AML-193 (cell line): ENCODE measurements at places on chromosomes 4 and X.
A peak's percentile ranks its signal among the peaks of the same experiment; 100 is the strongest.

GRCh38 chrX:114038358-114038757 is 545.5 kb upstream of the HTR2C start:
- no peak for DNase-seq

GRCh38 chrX:7987160-7988012 is 60.2 kb upstream of the PNPLA4 start:
- peak; percentile 78 for DNase-seq

- DNase-seq = peak; percentile 94
Measured at GRCh38 chr4:40576651-40577480, 52.8 kb downstream of the RBM47 start.

- DNase-seq = no peak
Measured at GRCh38 chr4:24369507-24370029, 214.8 kb downstream of the DHX15 start.

DNA sequence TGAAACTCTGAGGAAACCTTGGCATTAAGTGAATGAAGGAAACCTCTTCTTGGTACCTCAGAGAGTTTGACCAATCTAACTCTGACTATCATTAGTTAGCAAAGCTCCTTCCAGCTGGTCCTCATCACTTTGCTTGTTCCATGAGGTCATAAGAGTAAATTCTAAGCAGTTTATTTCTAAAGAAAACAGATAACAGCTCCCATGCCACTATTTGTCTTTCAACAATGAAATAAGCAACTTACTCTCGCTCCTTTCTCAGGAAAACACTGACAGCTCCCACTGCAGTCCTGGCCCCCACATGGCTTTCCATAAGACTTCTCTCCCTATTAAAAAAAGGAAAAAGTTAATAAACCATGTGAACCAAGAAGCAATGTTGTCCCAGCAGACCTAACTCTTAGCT is 127.7 kb downstream of the COL4A6 start:
- no peak for DNase-seq

- no peak for DNase-seq
Measured at GRCh38 chrX:150573702-150574101, 5.3 kb downstream of the MTM1 start.

GRCh38 chr4:8643986-8644385 is 51.4 kb downstream of the CPZ start:
- DNase-seq = no peak

DNA sequence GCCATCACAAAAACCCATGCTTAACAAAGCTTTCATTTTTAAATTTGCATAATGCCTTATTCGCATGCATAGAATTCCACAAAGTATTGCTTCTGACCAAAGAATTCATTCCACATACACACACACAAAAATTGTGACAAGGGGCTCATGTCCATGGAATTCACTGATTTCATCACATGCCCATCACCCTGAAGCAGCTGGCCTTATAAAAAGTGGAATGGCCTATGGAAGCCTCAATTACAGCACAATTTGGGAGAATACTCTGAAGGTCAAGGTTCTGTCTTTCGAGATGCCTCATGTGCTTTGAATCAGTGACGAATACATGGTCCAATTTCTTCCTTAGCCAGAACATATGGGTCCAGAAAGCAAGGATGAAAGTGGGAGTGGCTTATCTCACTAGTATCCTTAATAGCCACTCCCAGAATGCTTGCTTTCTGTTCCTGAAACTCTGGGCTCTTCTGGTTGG is 165.7 kb downstream of the KDR start:
- DNase-seq = no peak

- no peak for DNase-seq
Measured at GRCh38 chr4:90293320-90293719, 166.1 kb downstream of the CCSER1 start.

DNA sequence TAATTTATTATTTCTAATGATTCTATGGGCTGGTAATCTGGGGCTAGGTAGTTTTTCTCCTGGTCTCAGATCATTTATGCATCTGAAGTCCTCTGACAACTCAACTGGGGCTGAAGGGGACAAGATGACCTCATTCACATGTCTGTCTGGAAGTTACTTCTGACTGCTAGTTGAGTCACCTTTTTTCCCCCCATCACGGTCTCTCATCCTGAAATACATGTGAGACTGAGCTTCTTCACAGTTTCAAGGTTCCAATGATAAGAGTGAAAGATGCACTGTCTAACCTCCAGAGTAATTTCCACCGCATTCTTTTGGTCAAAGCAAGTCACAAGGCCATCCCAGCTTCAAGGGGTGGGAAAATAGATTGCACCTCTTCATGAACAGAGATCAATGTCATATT is 356.7 kb upstream of the RPS6KA3 start:
- DNase-seq = no peak

DNA sequence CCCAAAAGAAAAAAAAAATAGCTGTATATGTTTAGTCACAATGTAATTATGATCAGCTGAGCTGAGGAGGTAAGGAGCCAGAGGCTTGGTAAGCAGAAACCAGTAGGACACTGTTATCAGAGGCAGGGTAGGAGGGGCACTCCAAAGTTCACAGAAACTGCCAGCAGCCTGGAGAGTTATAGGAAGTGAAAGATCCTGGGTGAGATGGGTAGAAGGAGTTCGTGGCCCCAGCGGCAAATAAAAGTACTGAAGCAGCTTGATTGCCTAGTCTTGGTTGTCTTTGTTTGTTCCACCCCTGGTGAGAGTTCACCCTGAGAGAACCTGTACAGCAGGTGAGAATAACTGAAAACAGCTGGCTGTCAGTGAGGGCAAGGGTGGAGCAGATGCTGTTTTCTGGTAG is 340.8 kb downstream of the ADGRL3 start:
- no peak for DNase-seq

- DNase-seq = no peak
Measured at GRCh38 chr4:100493756-100494155, 24.1 kb downstream of the EMCN start.

- DNase-seq = no peak
Measured at GRCh38 chrX:72003811-72004750, 93.4 kb downstream of the NHSL2 start.

DNA sequence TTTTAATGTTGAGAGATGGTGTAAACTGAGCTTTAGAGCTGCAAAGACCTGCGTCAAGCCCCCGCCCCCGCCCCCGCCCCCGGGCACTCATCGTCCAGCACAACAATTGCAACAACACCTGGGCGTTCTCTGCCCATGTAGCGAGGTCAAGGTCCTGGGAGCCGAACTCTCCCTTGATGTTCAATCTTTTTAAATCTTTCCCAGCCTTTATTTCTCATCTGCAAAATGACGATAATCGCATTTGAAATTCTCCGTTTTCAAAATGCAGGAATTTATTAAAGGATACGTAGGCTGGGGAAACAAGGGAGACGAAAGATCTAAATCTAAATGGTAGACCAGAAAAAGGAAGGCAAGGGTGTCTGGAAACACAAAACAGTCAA is 648 bp upstream of the MSMO1 start:
- DNase-seq = peak; percentile 51

GRCh38 chr4:24754571-24754970 is 40.8 kb upstream of the SOD3 start:
- no peak for DNase-seq

DNA sequence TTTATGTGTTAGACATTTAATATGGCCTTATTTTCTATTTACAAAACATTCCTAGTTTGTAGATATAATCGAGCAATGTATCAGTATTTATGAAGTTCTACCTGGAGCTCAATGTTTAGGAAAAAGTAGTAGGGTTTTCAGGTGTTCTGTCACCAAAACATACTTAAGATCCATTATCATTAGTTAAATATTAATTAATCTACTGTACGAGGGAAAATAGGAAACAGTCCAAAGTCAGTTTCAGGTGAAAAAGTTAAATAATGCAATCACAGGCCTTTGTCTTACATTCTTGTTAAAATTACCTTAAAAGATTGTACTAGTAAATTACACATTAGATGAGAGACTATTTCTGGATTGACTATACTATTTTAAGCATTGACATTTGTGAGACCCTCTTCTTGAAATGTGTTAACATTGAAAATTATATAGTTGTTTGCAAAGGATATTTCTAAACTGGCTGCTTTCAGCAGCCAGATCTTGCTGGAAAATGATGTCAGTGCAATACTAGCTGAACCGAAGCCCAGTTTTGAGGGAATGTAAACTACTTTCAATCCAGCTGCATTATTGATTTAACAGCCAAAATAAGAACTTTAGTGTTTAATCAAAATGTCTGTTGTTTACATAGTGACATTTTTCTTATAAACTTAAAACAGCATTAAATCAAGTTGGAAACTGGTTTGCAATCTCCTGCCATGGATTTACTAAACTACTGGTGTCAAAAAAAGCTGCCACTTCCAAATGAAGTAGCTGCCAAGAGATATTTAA is 19.3 kb downstream of the GUCY1B1 start:
- DNase-seq = no peak
